Esophagus muscularis mucosa (tissue), 4 donors: ENCODE measurements at places on chromosomes 2 and 18.
A peak's percentile ranks its signal among the peaks of the same experiment; 100 is the strongest.

DNA sequence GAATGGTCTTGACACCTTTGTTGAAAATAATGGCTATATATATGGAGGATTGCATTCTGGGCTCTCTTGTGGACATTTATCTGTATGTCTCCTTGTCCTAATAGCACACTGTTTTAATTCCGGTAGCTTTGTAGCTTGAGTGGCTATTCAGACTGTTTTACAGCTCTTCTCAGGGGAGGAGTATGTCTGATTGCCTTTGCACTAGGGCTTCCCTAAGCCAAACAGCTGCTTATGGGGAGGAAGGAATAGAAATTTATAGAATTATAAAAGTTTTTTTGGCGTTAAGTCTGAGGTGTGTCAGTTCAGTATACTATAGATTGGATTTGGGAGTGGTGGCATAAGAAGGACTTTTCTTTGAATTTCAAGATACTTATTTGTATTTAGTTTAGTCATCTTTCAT, 12.6 kb downstream of the SEH1L start:
- H3K4me3 ChIP-seq = no peak overlapping the region
- H3K27me3 ChIP-seq = no peaks in the 10 kb centered on the region
- no peaks in the 10 kb centered on the region for H3K4me1 ChIP-seq
- no peak for DNase-seq
- no peak overlapping the region for H3K27ac ChIP-seq

GRCh38 chr2:28975671-28976070, 5.4 kb upstream of the TOGARAM2 start:
- H3K27me3 ChIP-seq = no peaks in the 10 kb centered on the region
- DNase-seq = no peak
- peaks cover 10% of the 10 kb centered on the region for H3K4me1 ChIP-seq

DNA sequence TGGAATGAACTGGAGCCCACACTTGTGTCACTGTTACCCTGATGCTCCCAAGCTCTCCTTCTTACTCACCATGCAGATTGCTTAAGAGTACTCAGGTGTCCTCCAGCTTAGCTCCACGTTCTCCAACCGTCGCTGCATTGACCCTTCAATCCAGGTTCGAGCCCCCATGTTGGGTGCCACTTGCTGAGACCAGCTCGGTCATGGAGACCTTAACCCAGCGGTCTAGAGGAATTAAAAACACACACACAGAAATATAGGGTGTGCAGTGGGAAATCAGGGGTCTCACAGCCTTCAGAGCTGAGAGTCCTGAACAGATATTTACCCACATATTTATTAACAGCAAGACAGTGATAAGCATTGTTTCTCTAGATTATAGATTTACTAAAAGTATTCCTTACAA, 229.1 kb upstream of the APCDD1 start:
- H3K27ac ChIP-seq = no peak overlapping the region
- no peaks in the 10 kb centered on the region for H3K36me3 ChIP-seq
- DNase-seq = peak; percentile 68
- H3K27me3 ChIP-seq = no peaks in the 10 kb centered on the region
- H3K4me3 ChIP-seq = no peak overlapping the region

DNA sequence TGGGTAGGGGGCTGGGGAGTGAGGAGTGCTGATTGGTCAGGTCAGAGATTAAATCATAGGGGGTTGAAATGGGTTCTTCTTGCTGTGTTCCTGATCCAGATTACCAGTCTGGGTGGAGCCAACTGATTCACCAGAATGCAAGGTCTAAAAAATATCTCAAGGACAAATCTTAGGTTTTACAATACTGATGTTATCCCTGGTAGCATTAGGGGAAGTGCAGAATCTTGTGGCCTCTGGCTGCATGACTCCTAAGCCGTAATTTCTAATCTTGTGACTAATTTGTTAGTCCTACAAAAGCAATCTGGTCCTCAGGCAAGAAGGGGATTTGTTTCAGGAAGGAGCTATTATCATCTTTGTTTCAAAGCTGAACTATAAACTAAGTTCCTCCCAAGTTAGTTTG, 289.2 kb upstream of the KYNU start:
- H3K27ac ChIP-seq = no peak overlapping the region
- no peak for DNase-seq
- H3K4me1 ChIP-seq = no peaks in the 10 kb centered on the region
- no peaks in the 10 kb centered on the region for H3K36me3 ChIP-seq
- no peak overlapping the region for H3K4me3 ChIP-seq
- H3K27me3 ChIP-seq = no peaks in the 10 kb centered on the region

- no peaks in the 10 kb centered on the region for H3K27me3 ChIP-seq
- no peak overlapping the region for H3K4me3 ChIP-seq
- no peaks in the 10 kb centered on the region for H3K4me1 ChIP-seq
- no peak overlapping the region for H3K27ac ChIP-seq
These were observed 317.9 kb upstream of the TNP1 start for GRCh38 chr2:217177720-217178119.

DNA sequence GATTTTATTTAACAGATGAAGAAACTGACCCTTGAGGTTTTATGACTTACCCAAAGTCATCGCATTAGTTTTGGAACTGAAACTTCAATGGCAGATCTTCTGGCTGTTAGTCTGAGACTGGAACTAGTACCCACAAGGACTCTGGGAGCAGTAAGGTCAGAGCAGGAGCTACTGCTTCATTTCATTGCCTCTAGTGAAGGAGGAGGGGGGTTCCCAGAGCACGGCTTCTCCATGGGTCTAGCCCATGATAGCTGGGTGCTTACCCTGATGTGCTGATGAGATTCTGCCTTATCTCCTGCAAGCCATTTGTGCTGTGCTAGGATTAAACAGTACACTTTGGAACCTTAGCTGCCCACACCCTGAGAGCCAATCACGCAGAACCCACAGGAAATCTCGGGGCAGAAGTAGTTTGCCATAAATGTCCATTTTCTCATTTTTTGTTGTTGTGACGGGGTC, 5.4 kb upstream of the RNASEH1 start:
- peaks cover 9% of the 10 kb centered on the region for H3K36me3 ChIP-seq
- no peak overlapping the region for H3K27ac ChIP-seq

DNA sequence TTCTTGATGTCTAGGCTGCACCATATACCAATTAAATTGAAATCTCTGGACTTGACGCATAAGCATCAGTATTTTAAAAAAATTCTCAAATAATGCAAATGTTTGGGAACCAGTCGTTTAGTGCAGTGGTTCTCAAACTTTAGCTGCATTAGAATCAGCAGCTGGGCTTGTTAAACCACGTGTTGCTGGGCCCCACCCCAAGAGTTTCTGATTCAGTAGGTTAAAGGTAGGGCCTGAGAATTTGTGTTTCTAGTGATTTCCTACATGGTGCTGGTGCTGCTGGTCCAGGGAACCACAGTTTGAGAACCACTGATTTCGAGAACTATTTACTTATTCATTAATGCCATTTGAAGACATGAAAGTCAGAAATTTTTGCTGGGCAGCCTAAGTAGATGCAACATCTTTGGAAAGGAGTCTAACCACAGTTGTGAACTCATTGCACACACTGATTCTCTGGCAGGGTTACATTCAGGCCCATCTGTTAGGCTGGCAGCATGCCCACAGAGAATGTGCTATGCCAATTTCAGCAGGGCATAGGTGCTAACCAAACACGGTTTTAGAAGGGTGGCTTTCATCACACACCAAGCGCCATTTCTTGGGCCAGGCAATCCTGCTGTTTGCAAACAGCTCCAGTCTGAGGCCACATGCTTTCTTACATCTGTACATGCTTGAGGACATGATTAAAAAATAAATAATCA, 26.4 kb upstream of the ATP5MC3 start:
- H3K36me3 ChIP-seq = no peaks in the 10 kb centered on the region
- no peak overlapping the region for H3K4me3 ChIP-seq
- H3K4me1 ChIP-seq = no peaks in the 10 kb centered on the region
- no peak for DNase-seq
- peaks cover 4% of the 10 kb centered on the region for H3K27me3 ChIP-seq

DNA sequence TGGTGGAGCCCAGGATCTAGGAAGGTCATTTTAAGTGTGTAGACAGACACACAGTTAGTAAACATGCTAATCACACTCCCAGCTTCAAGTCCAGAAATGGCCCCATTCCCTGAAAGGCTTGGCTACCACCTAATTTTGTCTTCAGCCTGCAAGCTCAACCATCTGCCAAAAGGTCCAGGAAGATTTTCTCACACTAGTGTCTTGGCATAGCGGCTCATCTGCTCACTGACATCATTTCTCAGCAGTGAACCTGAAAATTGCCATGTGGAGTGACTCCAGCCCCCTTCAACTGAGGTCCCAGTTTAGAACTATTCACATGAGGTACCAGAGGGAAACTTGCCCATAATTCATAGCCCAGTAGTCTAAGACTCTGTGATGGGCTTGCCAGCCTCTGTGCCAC, 748.9 kb downstream of the LRP1B start:
- H3K27me3 ChIP-seq = no peaks in the 10 kb centered on the region
- H3K4me1 ChIP-seq = no peaks in the 10 kb centered on the region
- H3K36me3 ChIP-seq = no peaks in the 10 kb centered on the region
- no peak overlapping the region for H3K27ac ChIP-seq

- no peaks in the 10 kb centered on the region for H3K36me3 ChIP-seq
- H3K27ac ChIP-seq = peak overlapping the region; percentile 27
- no peak overlapping the region for H3K4me3 ChIP-seq
- no peaks in the 10 kb centered on the region for H3K27me3 ChIP-seq
These were observed 318.7 kb downstream of the PDE11A start for GRCh38 chr2:177753682-177754491.

DNA sequence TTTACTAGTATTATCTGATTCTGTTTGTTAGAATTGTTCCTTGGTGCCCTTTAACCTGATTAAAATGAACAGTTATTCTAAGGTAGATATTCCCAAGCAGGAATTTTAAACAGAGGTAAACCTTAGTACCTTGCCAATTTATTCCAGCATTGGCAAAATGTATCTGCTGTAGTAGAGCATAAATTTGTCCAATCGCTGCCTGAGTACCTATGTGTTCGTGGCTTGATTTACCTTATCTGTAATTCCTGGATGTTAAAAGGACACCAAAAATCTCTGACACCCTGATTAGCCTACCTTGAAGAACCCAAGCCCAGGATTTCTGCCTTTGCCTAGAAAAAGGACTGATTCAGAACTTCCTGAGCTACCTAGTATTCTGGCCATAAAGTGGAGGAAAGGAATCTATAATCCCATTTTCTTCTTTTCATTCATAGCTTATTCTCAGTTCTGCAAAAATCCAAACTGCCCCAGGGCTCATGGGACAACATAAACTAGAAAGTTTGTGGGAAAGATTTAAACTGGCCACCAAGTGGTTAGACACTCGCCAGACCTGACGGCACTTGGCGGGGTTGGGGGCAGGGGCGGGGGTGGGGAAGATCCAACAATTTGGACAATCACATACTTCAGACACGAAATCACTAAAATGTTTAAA, 16.2 kb upstream of the ZCCHC2 start:
- no peak overlapping the region for H3K27ac ChIP-seq
- no peaks in the 10 kb centered on the region for H3K36me3 ChIP-seq
- no peaks in the 10 kb centered on the region for H3K27me3 ChIP-seq
- DNase-seq = no peak
- peak overlapping the region; percentile 45 for H3K4me3 ChIP-seq

GRCh38 chr2:109558076-109558882, 55.5 kb downstream of the SEPTIN10 start:
- H3K27me3 ChIP-seq = no peaks in the 10 kb centered on the region
- no peak for DNase-seq
- no peak overlapping the region for H3K27ac ChIP-seq
- H3K36me3 ChIP-seq = peaks cover 61% of the 10 kb centered on the region
- H3K4me3 ChIP-seq = no peak overlapping the region
- no peaks in the 10 kb centered on the region for H3K4me1 ChIP-seq

- peak overlapping the region; percentile 22 for H3K27ac ChIP-seq
- H3K27me3 ChIP-seq = no peaks in the 10 kb centered on the region
- no peak for DNase-seq
- no peaks in the 10 kb centered on the region for H3K36me3 ChIP-seq
- no peaks in the 10 kb centered on the region for H3K4me1 ChIP-seq
These were observed 114.9 kb upstream of the SEC11C start for GRCh38 chr18:59024829-59025228.

- H3K27ac ChIP-seq = no peak overlapping the region
- no peaks in the 10 kb centered on the region for H3K36me3 ChIP-seq
- H3K27me3 ChIP-seq = no peaks in the 10 kb centered on the region
- no peak overlapping the region for H3K4me3 ChIP-seq
These were observed 54.6 kb upstream of the PHLPP1 start for GRCh38 chr18:62660691-62661090.

GRCh38 chr2:128525653-128526052, 207.0 kb upstream of the HS6ST1 start:
- H3K27me3 ChIP-seq = no peaks in the 10 kb centered on the region
- no peaks in the 10 kb centered on the region for H3K4me1 ChIP-seq
- no peak for DNase-seq
- no peak overlapping the region for H3K27ac ChIP-seq

DNA sequence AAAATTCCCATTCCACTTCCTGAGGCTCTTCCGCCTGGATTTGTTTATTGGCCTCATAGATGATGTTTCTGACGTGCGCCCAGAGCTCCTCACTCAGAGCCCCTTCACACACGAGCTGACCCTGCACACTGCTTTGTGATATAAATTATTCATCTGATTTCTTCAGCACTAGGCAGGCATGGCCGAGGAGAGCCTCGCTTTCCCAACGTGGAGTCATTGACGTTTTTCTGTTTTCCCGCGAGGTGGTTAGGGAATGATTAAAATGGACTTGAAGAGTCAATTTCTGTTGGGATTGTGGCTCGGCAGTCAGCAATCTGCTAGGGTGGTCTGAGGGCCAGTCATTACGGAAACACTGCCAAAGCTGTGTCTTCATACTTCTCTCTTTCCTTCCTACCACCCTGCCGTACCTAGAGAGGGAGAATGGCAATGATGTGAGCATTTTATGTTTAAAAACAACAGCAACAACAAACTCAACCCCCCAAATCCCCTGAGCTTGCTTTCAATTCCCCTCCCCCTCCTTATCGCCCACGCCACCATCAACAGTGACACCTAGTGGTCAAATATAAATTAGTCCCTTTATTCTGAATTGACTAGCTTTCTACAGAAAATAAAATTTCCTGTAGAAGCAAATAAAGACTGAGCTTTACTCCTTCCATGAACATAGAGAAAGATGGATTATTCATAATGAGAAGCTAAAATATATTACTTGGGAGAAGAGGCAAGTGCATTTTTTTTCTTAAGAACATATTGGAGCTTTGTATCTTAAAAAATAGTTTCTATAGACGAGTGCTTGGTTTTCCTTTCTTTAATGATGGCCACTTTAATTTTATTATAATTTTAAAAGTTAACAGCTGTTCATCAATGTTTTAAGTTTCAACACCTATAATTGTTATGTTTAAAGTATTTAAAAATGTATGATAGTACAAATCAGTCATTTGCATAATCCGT, 285.1 kb downstream of the MTX2 start:
- H3K27ac ChIP-seq = peak overlapping the region; percentile 72
- peaks cover 45% of the 10 kb centered on the region for H3K27me3 ChIP-seq
- H3K4me1 ChIP-seq = peaks cover 24% of the 10 kb centered on the region
- peak overlapping the region; percentile 49 for H3K4me3 ChIP-seq
- no peaks in the 10 kb centered on the region for H3K36me3 ChIP-seq

GRCh38 chr2:174668075-174668474, 70.5 kb upstream of the WIPF1 start:
- no peak for DNase-seq
- H3K4me3 ChIP-seq = no peak overlapping the region
- H3K4me1 ChIP-seq = peaks cover 61% of the 10 kb centered on the region
- H3K27ac ChIP-seq = no peak overlapping the region

- peak overlapping the region; percentile 81 for H3K27ac ChIP-seq
- peaks cover 58% of the 10 kb centered on the region for H3K4me1 ChIP-seq
- no peak overlapping the region for H3K4me3 ChIP-seq
- H3K27me3 ChIP-seq = no peaks in the 10 kb centered on the region
These were observed 54.7 kb downstream of the UXS1 start for GRCh38 chr2:106139238-106139935.
